ENCODE measurements at places on chromosomes 7 and 10.
A peak's percentile ranks its signal among the peaks of the same experiment; 100 is the strongest.

- peak; percentile 97 for DNase-seq
These were observed at the start of gene SLF2 for GRCh38 chr10:100912605-100913469. Gene SLF2 (plus strand): TSS chr10:100912963. CDS start chr10:100913111, 148 bp downstream.

GRCh38 chr7:142876236-142876960 is 9.1 kb downstream of the TRPV6 start:
- no peak for DNase-seq

GRCh38 chr10:51145375-51145774 is 71.1 kb downstream of the PRKG1 start:
- no peak for DNase-seq

GRCh38 chr10:1747590-1748157 is 10.3 kb upstream of the ADARB2 start:
- DNase-seq = no peak

DNA sequence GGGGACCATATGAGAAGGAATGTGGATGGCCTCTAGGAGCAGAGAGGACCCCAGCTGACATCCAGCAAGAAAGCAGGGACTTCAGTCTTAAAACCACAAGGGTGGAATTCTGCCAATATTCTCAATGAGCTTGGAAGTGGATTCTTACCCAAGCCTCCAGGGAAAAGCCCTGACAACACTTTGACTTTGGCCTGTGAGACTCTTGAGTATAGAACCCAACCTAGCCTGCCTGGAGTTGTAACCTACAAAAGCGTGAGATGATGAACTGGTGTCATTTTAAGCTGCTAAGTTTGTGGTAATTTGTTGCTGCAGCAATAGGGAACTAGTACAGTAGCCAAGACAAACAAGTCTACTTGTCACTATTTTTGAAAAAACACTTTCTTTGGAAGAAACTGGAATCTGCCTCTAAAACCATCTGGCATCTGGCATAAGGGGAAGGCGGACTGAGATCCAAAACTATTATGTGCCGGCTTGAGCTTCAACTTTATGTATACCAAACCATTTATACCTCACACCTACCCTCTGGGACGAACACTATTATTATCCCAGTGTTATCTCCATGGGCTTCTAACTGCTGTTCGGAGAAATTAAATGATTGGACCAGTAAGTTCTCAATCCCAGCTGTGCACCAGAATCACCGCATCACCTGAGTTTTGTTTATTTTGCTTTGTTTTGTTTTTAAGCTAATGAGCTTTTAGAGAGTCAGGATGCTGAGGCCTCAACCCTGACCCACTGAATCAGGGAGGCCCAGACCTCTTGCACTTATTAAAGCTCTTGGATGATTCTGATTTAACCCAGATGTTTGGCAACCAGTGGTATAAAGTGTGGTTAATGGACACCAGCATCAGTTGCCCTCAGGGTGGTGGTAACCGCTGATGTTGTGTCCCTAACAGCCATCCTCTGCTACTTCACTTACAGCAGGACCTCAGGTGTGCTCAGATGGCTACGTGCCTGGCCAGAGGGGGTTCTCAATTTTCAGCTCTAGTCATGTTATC is 83.0 kb downstream of the C1GALT1 start:
- no peak for DNase-seq

GRCh38 chr7:23925088-23925487 is 215.1 kb downstream of the STK31 start:
- no peak for DNase-seq

GRCh38 chr10:126561921-126562680 is 108.4 kb downstream of the C10orf90 start:
- DNase-seq = no peak

DNA sequence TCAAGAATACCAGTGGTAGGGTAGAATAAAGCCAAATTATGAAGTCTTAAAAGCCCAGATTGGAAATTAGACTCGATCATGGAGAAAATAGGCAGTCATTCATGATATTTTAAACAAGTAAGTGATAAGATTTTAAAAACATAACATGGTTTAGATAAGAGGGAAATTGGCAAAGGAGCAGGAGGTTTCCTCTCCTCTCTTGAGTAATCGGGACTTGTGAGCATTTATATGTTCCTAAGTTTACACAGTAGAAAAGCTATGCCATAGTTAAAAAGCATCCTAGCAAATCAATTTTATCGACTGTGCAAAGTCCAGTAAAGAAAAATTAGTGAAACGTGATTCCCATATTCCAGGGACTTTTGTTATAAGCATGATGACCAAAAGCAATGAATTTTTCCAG is 313.2 kb downstream of the AHR start:
- no peak for DNase-seq

DNA sequence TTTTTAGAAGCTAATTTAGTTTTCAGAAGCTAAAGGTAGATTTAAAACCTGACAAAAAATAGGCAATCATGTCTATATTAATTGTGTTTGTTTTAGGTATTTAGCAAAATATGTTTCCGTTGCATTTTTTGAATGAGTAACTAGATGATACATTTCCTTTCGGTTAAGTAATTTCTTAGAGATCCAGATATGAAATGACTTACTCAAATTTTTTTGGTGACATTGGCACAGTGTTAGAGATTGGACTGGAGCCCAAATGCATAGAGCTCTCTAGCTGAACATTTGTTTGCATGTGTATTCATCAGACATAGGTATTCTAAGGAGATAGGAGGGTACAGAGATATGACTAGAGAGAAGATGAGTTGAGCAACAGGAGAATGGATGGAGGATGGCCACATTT is 1.9 kb downstream of the BUB3 start:
- DNase-seq = no peak
